ENCODE measurements at places on chromosomes 5 and 9.

DNA sequence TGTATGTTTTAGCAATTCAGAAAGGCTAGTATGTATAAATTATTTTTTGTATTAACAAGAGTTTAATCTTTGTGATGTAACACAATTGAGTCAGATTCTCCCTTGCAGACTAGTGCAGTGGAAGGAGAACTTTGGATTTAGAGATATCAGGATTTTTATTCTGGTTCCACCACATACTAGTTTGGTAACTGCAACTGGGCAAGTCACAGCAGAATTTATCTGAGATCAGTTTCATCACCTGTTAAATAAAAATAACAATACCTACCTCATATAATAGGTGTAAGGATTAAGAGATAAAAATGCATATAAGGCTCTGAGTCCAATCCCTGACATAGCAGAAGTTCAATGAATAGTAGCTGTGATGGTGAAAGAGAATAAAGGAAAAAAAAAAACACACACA is 34.0 kb upstream of the ZNF462 start:
- no peak for DNase-seq

DNA sequence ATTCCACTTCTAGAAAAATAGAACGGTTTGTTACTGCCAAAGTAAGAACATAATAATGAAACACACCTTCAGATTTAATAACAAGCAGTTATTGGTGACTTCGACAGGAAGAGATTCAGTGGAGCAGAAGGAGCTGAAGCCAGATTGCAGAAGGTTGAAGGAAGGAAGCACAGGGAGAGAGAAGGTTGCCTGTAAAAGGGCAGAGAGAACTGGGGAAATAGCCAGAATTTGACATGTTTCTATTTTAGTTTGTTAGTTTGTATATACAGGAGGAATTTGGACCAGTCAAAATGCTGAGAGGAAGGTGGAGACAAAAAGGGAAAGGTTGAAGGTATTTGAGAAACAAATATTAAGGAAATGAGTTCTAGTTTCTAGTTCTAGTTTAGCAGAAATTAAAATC is 269.2 kb upstream of the ELAVL2 start:
- no peak for DNase-seq

GRCh38 chr9:133429641-133430161 is 7.5 kb downstream of the ADAMTS13 start:
- no peak for DNase-seq

DNA sequence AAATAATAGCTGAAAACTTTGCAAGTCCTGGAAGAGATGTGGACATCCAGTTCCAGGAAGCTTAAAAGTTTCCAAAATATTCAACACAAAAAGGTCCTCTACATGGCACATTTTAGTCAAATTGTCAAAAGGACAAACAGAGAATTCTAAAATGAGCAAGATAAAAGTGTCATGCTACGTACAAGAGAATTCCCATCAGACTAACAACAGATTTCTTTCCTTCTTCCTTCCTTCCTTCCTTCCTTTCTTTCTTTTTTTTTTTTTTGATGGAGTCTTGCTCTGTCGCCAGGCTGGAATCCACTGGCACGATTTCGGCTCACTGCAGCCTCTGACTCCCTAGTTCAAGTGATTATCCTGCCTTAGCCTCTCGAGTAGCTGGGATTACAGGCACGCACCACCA is 39.3 kb downstream of the BTNL8 start:
- no peak for DNase-seq

DNA sequence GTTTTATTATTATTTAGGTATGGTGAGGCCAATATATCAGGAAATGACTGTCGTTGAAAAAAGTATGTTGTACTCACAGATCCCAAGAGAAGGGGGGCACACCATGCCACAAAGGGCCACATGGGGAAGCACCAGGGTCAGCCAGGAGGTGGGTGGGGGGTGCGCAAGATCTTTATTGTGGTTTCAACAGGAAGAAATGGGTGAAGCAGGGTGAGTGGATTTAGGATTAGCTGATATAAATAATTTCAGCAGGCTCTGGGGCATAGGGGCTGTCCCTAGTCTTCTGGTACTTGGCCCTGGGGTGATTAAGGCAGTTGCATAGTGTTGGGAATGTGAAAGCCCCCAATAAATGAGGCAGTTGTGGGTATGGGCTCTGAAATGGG is 8.6 kb downstream of the PDCD1LG2 start:
- no peak for DNase-seq

GRCh38 chr5:87002485-87002884 is 265.2 kb upstream of the RASA1 start:
- no peak for DNase-seq
